Mesothelial cell of epicardium (in vitro differentiated cells): ENCODE measurements at places on chromosomes 1 and 21. TPM values are rescaled to one million over a fixed set of nuclear protein-coding genes. Genes with fewer than 3 reads are reported as not detected.

Gene TDRD5
- 0.07 TPM in 1 of 3 replicates, not detected in the others for total RNA-seq

DNA sequence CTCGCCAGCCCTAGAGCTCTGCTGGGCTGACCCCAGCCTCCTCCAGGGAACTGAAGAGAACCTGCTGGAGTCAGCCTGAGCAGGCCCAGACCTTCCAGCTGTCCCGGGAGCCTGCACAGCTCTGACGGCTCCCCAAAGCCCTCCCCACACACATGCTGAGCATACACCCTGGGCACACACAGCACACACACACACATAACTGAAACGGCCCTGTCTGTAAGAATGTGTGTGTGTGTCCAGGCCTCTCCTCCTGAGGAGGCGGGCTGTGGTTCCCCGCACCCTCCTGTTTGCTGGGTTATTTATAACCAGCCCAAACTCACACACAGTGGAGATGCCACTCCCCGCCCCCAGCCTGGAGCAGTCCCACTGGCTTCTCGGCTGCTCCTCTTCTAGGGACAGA lies 20.2 kb downstream of the SDC3 start:
- no peak for DNase-seq

- no peak for DNase-seq
Measured at GRCh38 chr1:95067568-95067967, 5.2 kb downstream of the ALG14 start.

DNA sequence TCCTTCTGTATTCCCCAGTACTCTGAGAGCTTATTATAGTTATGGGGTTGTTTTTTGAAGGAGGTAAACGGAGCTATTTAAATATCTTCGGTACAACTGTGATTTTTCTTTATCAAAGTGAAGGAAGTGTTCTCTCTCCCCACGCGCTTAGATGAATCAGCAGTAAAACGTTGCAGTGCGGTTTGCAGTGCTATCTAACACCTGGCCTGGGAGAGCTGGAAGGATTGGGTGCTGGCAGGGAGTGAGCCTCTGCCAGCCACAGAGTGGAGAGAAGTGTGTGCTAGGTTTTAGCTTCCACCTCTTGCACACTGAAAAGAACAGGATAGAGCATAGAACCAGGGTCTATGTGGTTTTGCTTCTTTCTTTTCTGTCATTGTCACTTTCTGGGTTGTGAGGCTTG lies 165.9 kb downstream of the SDCCAG8 start:
- DNase-seq = no peak

Gene SPRR1A
- not detected in 3 replicates for total RNA-seq
